ENCODE measurements at places on chromosomes 7 and 10.

GRCh38 chr10:113036619-113037018 is 86.6 kb downstream of the TCF7L2 start:
- no peak for DNase-seq

DNA sequence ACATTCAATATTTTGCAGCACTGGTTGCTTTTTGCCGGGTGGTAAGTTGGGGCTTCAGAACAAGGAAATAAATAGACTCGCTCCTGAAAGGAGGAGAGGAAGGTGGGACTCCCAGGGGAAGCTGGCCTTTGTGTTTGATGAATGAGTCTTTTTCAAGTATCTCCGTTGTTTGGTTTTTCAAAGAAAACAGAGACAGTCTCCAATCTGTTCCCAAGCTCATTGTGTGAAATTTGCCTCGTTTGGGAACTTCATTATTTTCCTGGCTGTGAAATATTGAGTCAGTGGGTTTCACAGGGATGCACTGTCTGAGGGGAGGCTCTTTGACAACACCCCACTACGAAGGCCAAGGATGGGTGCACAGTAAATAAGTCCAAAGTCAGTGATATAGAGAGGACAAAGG is 38.7 kb upstream of the KIAA1217 start:
- no peak for DNase-seq

DNA sequence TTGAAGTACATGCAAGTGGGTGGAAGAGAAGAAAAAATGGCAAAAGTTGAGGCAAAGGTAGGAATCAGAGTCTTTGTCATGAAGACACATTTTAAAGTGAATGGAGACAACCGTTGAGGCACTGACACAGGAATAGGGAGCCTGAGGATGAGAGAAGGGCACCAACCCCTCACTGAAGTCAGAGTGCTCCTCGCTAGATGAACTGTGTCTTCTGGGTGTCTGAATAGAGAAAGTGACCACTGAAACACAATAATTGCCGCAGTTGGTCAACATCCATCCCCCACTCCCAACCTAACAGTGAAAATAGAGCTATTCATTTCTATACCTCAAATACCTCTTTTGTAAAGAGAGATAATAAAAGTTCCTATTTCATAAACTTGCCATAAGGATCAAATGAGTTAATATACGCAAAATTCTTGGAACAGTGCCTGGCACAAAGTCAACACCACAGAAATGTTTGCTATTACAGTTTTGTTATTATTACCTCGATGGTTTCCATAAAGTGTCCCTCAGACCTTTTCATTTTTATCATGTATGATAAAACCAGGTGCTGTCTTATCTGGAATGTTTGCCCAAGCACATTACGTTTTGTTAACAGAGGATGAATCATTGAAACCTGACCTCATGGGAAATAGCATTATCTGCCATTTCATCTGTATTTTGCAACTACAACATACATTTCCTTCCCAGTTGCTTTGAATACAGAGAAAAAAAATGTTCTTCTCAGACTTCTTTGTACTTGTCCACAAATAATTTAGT is 61.8 kb upstream of the SP4 start:
- no peak for DNase-seq

DNA sequence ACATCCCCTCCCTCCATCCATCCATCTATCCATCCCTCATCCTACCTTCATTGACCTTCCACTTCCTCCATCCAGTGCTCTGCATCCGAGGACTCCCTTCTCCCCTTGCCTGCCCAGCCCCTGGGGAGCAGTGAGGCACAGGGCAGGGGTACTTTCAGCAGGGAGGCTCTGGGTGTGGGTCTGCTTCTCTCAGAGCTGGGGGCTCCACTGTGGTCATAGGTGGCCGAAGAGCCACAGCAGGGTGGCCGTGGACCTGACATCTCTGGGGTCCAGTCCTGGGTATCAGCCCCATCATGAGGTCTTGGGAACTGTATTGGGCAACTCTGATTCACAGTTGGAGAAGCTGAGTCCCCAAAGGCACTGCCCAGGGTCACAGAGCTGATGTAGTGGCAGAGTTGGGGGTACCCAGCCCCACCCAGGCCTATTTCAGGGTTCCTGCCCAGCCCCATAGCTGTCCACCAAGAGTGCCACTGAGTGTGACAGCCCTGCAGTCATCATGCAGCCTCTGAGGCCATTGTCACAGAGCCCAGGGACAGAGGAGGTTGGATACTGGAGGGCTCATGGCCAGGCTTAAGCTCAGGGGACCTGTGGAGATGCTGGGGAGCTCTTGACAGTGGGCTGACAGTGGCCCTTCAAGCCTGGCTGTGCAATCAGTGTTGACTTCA is 35.3 kb upstream of the DPYSL4 start:
- no peak for DNase-seq

DNA sequence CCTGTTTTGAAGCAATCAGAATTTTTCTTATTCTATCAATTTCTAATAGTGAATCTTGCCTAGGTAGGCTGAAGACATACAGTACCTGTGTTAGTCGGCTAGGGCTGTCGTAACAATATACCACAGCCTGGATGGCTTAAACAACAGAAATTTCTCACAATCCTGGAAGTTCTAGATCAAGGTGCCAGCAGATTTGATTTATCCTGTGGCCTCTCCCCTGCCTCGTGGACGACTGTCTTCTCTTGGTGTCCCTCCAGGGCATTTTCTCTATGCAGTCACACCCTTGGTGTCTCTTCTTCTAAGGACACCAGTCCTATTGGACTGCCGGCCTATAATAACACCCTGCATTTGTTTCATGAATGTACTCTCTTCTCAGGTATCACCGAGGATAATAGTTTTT is 1.8 kb upstream of the RSU1 start:
- DNase-seq, result no peak

GRCh38 chr7:128810473-128810872 is 18.7 kb downstream of the CCDC136 start:
- no peak for DNase-seq

- no peak for DNase-seq
Observed at GRCh38 chr10:24849051-24849450, 103.4 kb downstream of the PRTFDC1 start.

Data from CD4-positive, alpha-beta T cell (primary cell).